G401 (cell line): ENCODE measurements at places on chromosomes 5 and 9.

- no peak for DNase-seq
Observed at GRCh38 chr5:80122579-80122978, 87.4 kb downstream of the THBS4 start.

- no peak for DNase-seq
Observed at GRCh38 chr9:72945391-72945790, 7.5 kb downstream of the ALDH1A1 start.

DNA sequence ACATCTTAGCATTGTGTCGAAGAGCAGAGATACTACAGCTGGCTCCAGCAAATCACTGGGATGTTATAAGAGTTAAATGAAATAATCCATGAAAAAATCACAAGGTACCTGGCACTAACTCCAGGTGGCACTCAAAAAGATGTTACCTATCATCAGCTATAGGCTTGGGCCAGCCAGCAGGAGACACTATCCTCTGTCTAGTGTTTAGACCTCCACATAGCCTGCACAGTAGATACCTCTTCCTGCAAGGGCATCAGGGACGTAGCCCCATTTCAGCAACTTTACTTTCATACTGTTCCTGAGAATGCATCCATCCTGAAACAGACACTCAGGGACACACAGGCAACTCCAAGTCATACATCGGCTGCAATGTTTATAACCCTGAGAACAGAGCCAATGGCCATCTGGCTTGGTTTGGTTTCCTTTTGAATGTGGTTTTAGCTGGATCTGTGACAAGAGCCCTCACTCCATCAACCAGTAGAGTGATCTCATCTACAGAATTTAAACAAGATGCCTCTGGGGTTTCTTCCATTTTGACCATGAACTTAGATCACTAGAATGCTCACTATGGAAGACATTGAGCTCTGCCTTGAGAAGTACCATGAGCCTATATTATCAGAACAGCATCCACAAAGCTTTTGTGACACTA lies 69.9 kb downstream of the TLE1 start:
- DNase-seq = peak; percentile 44

DNA sequence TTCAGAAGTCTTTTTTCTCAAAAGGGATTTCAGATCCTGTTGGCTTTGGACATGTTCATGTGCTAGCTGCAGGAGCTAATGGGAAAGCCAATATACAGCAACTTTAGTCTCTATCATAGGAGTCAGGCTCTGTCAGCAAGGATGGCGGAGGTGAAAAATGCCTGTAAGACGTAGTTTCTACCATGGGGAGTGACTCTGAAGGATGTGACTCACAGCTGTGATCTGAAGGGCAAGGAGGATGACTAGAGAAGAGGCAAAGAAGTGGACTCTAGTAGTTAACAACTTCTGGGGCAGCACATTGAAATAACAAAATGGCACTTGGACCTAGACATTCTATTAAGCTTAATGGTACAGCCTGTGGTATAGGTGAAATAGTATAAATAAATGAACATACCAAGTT lies 3.1 kb upstream of the NDUFS4 start:
- DNase-seq = no peak

DNA sequence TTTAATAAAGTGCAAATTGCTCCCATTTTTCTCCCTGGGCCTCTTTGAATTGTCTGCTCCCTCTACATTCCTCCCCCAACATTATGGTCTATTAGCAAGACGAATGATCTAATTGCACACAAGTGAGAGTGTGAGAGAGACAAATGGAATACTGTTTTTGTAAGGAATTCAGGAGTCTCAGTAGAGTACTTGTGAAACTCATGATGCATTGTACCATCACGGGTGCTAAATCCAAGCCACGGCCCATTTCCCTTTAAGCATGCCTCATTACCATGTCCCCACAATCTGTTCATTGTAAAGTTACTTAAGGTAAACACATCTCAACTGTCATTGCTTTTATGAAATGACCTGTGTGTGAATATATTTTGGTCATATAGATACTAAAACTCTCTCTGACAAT lies 62.8 kb downstream of the CD180 start:
- DNase-seq = no peak

DNA sequence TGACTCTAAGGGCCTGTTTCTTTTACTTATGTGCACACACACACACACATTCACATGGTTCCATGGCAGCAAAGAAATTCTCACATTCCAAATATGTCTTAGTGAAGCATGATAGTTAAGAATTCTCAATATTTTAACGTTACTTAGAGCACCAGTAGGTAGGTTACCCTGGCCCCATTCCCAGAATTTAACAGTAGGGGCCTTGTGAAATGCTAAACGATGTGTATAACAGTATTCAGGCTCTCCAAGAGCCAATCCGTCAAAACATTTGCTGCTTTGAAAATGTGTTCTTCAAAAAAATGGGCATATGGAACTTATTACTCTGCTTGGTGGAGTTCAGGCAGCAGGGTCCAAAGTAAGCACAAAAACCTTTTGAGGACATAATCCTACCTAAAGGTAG lies 93.7 kb upstream of the DAB2 start:
- DNase-seq = peak; percentile 70

GRCh38 chr9:134698587-134699342 lies 57.2 kb downstream of the COL5A1 start:
- DNase-seq = peak; percentile 65

GRCh38 chr5:58077416-58077815 lies 382.5 kb downstream of the PLK2 start:
- DNase-seq = no peak

GRCh38 chr5:173909199-173909598 lies 21.1 kb downstream of the CPEB4 start:
- DNase-seq = peak; percentile 71

- DNase-seq = no peak
Observed at GRCh38 chr5:88486431-88486830, 217.8 kb upstream of the TMEM161B start.

DNA sequence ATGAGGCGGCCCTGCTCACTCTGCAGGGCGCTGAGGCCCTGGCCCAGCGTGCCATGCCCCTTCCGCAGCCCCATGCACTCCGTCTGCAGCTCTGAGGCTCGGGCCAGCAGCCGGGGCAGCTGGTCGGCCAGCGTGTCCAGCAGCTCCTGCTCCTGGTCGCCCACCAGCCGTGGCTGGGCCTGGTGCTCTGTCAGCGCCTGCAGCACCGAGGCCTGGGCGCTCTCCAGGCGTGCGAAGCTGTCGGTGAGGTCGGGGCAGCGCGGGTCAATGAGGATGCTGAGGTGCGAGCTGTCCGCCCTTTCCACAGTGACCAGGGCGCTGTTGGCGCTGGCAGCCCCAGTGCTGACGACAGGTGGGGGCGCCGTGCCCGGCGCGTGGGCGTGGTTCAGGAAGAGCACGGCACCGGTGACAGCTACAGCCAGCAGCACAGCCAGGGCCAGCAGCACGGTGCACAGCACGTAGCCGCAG lies 9.4 kb downstream of the FIBCD1 start:
- peak; percentile 22 for DNase-seq
